ENCODE measurements at places on chromosomes 2 and 18. TPM values are rescaled to one million over a fixed set of nuclear protein-coding genes. Genes with fewer than 3 reads are reported as not detected.

- no peak for DNase-seq
Measured at GRCh38 chr2:150520033-150520432, 32.6 kb upstream of the RND3 start.

DNA sequence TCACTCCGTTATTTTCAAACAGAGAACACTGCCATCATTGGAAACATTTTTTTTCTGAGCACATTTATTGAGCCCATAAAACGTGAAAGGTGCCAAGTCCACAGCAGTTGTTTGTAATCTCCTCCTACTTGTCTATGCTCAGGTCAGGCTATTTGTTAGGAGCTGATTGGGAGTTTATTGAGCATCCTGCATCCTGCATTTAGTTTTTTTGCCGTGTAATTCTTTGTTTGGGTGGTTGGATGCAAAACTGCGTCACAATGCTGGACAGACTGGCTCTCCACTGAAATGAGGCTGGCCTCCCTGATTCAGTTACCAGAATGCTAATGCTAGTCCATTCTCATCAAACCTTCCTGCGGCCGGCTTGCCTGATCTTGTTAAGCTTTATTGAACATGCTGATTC is 71.4 kb downstream of the RAPGEF4 start:
- DNase-seq: no peak

Gene ANKRD29
- total RNA-seq: not detected

Gene C2orf72
- total RNA-seq: 0.41 TPM

Gene SLC9A4
- total RNA-seq: not detected

DNA sequence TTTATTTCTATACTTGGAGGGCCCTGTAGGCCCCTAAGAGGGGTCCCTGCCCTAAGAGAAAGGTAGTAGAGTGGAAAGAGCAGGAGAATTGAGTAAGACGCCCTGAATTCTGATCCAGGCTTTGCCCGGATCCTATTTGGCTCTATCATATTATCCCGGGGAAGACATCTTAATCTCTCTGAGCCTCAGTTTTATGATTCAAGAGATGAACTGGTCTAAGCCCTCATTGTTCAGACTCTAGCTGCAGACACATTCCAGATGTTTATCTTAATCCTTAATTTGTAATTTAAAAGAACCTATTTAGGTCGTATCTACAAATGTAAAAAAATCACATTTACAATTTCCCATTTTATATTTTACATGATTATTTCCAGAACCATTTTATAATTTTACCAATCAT is 220.1 kb downstream of the AGPS start:
- DNase-seq: no peak

Gene CYTIP
- total RNA-seq: not detected

DNA sequence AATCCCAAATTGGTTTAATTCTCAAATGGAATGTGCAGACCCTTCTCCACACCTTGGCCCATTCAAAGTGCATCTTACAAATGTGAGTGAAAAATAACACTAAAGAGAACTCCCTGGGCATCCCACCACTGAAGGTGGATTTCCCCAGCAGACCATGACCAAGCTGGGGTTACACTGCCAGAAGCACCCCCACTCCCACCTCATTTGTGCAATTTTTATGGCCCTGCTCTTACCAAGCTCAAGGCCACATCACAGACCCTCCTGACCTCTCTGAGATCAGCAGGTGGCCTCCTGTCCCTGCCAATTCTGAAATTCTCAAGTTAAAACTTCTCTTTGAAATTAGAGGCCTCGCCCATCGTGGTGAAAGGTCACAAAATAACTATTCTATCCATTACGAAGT is 21.6 kb downstream of the SIGLEC15 start:
- no peak for DNase-seq

DNA sequence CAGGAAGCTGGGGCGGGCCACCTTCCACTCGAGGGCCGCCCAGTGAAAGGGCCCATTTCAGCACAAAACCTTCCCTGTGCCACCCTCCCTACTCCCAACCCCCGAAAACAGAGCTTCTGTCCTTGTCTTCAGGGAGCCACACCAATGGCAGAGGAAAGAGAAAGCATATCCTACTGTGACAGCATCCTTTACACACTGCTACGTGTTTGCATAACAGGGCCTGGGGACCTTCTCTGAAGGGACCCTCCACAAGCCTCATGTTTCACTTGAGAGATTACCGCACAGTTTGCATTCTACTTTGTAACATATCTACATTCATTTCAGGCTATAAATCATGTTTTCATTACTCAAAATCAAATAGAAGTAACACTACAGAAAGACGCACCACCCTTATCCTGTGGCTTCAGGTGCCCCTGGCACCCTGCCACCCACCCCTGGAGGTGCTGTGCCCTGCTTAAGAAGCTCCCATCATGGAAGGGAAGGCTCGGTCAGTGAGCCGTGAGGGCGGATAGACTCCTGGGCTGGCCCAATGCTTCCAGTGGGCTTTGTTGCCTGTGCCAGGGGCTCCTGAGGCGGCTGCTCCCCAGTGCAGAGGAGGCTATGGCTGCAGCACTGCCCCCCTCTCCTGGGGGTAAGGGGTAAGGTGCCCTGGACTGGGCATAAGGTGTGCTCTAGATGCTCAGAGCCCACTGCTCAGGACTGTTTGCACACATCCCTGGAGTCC is 52.0 kb downstream of the EIPR1 start:
- no peak for DNase-seq

- no peak for DNase-seq
Measured at GRCh38 chr2:56271275-56271674, 87.5 kb downstream of the CCDC85A start.

Gene CAVIN2
- 28.1 TPM for total RNA-seq

DNA sequence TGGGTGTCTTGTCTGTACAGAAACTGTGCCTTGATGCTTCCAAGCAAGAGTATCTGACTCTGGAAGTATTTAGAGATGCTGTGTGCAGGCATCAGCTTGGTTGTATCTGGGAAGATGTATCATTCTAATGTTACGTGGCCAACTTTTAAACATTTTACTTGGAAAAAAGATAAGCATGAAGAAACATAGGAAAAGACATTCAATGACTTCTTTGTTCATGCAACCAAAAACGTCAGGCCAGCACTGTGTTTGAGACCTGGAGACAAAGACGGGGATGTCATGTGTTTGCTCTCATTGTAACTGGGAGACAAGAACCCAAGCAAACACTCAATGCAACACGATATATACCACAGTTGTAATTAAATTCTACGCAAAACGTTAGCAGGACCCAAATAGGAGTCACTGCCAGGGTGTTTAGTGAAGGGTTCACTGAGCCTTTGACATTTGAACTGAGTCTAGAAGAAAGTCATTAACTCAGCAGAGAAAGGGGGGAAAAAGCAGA is 8.9 kb upstream of the SESTD1 start:
- DNase-seq: no peak

DNA sequence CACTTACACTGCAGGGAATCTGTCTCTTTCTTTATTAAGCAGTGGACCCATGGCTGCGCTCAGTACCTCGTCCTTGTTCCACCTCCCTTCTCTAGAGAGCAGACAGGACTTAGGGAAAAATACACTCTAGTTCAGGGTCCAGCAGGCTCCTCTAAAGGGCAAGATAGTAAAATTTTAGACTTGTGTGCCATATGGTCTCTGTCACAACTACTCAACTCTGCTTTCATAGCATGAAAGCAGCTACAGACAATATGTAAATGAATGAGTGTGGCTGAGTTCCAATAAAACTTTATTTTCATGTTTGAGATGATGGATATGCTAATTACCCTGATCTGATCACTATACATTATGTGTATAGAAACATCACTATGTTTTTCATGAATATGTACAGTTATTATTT is 163.1 kb downstream of the BABAM2 start:
- no peak for DNase-seq

- DNase-seq: no peak
Measured at GRCh38 chr2:65393743-65394422, 38.5 kb downstream of the SPRED2 start.

DNA sequence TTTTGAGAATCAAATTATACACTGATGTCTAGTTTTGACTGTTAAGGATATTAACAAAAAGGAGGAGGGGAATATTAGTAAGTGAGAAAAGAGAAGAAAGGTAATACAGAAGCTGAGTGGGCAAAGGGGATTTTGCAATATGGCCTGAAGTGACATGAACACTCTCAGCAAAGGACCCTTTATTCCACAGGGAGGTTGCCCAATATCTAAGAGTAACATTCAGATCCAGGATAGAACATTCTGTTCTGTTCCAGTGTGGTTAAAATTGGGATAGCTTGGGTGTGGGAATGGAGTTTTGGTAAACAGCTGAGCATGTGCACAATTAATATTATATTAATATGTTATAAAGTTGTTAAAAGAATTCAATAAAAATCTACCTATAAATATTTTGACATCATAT is 120.1 kb downstream of the ZNF385B start:
- no peak for DNase-seq

DNA sequence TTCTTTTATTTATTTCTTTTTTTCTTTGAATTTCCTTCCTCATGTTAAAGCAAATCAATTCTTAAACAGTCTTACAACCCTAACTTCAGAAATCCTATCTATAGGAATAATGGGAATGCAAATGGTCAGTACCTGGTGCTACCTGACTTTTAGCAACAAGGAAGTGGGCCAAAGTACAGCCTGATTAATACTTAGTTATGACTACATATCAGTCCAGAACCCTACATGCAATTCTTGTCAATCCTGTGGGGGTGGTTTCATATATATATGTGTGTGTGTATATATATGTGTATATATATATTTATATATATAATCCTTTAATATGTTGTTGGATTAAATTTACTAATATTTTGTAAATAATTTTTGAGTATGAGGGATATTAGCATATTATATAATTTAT is 14.8 kb upstream of the TRAPPC8 start:
- DNase-seq: no peak

DNA sequence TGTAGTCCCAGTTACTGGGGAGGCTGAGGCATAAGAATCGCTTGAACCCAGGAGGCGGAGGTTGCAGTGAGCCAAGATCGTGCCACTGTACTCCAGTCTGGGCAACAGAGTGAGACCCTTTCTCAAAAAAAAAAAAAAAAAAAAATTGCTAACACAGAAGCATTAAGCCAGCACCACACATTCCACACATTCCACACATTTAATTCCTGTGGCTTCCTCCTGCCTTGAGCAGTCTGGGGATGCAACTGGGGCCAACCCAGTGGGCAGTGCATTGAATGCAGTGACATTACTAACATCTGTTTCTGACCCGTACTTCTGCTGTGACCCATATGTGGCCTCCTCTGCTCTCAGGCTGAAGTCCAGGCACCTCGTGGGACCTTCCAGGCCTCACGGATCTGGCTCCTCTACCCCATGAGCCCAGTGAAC is 107.0 kb downstream of the BCL2L11 start:
- DNase-seq: peak; percentile 87

- no peak for DNase-seq
Measured at GRCh38 chr2:200913654-200914053, 24.5 kb downstream of the NIF3L1 start.

Gene GREB1
- total RNA-seq: not detected

GRCh38 chr2:240410808-240411207 is 24.7 kb upstream of the GPC1 start:
- no peak for DNase-seq

DNA sequence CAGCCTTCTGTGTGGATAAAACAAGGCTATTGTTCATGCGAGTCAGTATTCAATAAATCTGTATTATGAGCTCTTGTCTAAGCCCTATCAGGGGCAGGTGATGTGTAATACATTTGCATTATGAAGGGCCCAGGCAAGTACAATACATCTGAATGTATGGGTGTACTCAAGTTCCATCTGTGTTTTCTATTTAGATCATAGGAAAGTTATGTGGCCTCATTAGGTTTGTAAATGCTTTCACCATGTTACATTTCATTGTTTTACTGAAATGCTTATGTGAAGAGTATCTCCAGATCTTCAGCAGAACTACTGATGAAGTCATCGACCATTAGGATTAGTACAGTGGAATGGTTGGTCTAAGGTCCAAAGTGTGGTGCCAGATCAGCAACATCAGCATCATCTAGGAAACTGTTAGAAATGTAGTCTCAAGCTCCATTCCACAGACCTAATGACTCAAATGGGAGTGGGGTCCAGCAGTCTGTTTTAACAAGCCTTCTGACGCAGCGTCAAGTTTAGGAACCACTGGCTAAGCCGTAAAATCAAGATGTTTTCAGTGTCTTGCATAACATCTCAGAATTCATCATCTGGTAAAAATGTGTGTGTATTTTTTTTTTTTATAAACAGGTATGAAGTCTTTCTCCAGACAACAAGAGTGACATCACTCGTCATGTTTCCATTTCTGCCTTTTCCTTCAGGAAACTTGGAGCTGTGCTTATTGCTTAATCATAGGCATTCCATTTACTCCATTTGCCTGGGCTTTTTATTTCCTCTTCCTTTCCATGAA is 80.5 kb downstream of the LYPD6 start:
- DNase-seq: peak; percentile 34

DNA sequence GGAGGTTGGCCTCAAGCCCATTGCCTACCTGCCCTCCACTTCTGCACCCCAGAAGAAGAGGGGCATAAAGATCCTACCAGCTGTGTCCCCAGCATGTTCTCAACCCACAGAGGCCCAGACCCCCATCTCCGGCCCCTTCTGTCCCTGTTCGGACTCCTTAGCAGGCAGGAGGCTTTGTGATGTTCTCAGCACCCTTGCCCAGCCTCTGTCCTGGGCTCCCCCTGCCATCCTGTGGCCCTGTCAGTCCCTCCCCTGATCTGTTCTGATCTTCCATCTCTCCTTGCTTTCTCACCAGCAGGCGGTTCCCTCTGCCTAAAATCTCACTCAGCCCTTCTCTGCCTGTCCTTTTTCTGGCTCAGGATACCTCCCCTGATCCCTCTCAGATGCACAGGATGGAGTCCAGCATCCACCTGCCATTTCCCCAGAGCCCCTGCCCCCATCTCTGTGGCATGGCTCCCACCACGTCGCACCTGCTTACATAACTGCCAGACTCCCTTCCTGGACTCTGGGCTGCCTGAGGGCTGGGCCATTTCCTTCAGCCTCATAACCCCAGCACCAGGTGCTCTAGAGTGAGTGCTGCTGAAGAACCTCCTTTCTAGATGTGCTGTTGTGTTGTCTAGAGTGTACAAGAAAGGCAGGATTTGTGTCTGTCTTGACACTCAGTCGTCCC is 134.0 kb downstream of the CTIF start:
- no peak for DNase-seq

Gene CKAP2L
- 25.1 TPM for total RNA-seq

Gene MTCL1
- 36.7 TPM for total RNA-seq

Gene PECR
- total RNA-seq: 24.7 TPM

Gene CROCC2
- total RNA-seq: not detected

Gene DCDC2C
- total RNA-seq: not detected

DNA sequence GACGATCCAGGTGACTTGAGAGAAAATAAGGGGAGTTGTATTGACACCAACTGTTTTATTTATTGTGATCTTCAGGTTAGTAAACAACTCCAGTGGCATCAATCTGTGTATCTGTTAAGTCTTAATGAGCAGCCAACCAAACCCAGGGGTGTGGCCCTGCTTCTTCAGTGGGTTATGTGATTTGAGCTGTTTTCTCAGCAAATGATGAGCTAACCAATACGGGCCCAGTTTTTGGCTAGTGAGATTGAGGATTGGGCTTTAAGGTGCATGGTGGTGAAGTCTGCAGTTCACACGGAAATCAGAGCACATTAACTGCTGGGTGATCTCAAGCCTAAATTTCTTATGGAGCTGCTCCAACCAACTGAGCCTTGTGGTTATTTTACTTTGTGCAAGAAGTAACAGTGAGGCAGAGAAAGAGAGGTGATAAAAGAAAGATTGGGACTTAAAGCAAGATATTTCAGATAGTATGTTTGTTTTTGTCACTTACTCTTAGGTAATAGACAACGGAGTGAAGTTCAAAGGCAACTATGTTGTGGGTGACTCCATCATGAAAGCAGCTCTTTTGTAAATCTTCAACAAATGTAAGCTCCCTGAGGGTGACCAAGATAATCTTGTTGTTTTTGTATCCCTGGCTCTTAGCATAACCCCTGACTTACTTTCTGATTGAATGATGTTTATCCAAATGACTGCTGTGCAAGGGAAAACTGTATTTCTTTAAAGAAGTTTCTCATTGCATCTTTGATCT is 2.4 kb downstream of the MTCL1 start:
- peak; percentile 16 for DNase-seq

Gene FSHR
- not detected for total RNA-seq
